ENCODE measurements at places on chromosomes 5 and 9.

DNA sequence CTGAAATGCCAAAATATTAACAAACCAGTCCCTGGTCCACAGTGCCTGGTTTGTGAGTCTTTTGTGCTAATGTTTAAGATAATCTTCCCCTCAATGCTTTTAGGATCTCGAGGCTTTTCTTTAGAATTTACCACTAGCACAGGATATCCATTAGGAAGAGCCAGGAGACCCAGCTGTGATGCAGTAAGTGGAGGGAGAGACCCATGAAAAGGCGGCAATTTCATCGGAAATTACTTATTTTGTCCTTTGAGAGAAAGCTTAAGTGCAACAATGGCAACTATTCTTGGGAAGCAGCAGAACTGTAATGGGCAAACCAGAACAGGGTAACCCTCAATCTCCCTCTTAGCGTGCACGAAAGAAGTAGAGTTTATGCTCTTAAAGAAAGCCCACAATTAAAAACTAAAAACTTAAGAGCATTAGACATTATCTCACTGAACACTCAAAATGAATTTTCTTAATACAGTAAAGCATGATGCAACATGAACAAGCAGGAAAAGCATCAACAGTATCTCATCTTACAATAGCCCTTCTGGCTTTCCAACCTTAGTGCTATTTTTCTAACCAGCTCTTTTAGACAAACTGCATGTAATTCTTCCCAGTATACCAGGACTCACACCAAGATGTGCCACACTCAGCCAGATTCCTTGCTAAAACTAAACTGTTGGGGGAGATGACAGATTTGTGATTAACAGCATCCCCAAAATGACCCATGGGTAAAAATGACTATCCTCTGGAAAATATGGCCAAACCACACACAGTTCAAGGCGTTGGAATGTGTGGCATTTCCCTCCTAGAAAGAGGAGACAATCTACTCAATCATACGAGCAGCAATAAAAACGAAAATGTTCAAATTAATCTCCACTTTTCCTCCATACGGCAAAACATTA is 36.4 kb downstream of the PWWP2A start:
- no peak for DNase-seq

DNA sequence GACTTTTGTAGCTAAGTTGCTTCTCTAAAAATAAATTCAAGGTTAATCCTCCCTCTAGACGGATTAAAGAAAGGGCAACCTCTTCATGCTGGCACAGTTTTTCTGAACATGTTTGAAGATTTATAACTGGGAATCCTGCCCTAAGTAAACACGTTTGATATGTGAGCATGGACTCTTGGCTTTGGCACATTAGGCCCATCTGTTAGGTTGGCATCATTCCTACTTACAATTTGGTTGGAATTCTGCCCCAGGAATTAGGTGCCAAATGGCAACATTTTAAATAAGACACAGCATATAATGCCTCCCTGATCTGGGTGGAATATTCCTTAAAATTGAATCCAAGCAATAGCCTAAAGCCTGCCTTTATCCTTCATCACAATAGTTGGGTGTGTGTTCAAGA is 372.3 kb upstream of the CDH18 start:
- DNase-seq: peak; percentile 43

- DNase-seq: no peak
These were observed 514 bp downstream of the STOML2 start for GRCh38 chr9:35102465-35102768.

DNA sequence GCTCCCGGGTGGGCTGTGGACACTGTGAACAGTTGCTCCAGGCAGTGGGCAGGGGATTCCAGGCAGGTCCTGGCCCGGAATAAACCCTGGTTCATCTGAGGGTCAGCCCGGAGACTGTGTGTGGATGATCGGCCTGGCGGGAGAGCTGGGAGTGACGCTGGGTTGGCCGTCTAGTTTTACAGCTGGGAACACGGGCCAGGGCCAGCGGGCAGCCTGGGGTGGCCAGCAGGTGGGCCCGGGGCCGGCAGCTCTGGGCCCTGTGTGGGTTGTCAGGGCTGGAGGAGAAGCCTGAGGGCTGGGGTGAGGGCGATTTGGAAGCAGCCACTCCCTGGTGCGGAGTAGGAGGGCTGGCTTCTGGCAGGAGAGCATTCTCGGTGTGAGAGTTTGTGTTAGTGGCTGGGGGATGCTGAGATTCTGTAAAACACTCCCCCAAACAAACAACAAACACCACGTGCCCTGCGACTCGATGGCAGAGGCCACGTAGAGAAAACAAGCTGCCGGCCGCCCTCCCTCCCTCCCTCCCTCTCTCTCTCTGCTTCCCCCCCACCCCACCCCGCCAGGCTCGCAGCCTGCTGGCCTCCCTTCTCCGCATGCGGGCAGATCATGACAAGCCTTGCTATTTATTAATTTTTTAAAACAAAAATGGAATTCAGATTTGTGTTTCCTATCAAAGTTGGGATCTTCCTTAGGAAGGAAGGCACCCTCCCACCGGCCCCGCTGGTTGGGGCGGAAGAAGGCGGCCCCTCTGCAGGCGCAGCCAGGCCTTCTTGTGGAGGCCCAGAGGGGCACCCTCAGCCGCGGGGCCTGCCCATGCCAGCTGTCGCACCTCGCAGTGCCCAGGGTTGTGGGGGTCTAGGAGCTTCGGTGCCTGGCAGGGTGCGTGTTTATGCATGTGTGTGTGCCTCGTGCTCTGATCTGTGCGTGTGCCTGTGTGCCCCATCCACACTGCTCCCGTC is 49.5 kb downstream of the RXRA start:
- no peak for DNase-seq

- DNase-seq: no peak
These were observed 14.6 kb downstream of the SPATA9 start for GRCh38 chr5:95668216-95668615.

GRCh38 chr5:89395111-89395510 is 512.1 kb upstream of the MEF2C start:
- DNase-seq: no peak

DNA sequence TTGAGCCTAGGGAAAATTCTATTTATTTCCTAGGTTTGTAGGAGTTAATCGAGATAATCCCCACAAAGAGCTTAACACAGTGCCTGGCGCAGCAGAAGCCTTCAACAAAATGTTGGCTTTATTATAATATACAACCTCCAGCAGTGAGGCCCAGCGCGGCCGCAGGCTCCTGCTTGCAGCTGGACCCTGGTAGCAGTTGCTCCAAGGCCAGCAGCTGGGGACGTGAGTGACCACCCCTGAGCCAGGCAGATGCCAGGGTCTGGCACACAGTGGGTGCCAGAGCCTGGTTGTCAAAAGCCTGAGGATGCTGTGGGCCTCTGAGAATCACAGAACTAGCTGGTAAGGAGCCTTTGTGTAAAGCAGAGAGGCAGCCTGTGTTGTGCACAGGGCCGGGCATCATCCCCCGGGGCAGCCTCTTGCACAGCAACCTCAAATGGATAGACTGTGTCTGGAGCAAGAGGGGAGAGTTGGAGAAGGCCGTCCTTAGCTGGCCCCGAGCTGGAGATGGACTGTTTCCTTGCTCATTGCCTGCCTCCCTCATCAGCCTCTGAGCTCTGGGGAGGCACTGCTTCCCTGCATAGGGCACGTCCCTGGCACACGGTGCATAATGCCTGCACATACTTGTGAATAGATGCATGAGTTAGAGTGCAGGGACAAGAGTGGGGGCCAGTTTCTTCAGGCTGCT is 17.3 kb downstream of the CSF1R start:
- DNase-seq: no peak

Measured in SHP77 (cell line).